GM04503 (cell line): ENCODE measurements at places on chromosomes 3 and 15.

GRCh38 chr15:80059786-80060355, 395 bp downstream of the ZFAND6 start:
- no peak for DNase-seq

DNA sequence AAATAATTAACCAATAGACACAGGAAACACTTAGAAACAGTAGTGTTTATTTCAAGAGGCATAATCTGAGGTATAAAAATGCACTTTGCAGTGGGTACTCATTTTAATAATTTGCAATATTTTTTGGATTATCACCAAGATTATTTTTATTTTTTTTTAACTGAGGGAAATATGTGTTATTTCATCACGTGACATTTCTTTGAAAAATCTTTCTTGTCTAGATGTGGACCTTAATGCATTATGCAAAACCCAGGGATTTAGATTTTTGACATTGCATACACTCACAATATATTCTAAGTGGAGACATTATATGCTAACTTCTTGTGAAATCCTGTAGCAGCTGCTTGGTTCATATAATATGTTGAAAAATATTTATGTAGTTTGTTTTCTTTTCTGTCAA, 260.4 kb upstream of the MEIS2 start:
- DNase-seq: no peak

DNA sequence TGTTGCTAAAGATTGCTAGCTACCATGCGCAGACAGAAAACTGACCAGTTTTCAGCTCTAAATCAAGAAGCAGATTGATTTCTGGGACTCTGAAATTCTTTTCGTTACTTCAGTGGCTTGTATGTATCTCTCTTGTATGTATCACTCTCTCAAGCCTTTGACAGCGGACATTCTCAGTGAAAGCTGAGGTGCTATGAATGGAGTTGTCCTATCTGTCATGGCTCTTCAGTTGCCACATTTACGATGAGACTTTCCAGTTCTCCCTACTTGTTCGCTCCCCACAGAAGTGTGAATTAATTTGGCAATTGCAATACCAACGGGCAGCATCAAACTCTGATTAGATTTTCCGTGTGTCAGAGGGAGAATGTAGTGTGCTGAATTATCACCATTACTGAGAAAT, 432.4 kb downstream of the GRM7 start:
- no peak for DNase-seq

GRCh38 chr3:114867835-114868503, 279.1 kb downstream of the ZBTB20 start:
- DNase-seq: no peak

DNA sequence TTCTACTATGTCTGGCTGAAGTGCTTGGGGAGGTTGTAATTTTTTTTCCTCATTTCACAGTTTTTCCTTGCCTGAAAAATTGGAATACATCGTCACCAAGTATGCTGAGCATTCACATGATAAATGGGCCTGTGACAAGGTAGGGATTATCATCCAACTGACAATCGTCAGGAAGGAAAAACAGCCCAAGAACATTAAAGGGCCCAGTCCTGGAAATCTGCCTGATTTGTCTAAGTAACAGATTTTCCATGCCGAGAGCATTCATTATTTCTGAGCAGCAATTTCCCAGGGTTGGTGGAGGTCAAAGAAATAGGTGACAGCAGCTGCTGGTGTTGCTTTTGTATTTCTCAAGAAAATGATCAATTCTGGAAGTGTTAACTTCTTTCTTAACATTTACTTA, 226.0 kb upstream of the CHRM5 start:
- DNase-seq: peak; percentile 5

DNA sequence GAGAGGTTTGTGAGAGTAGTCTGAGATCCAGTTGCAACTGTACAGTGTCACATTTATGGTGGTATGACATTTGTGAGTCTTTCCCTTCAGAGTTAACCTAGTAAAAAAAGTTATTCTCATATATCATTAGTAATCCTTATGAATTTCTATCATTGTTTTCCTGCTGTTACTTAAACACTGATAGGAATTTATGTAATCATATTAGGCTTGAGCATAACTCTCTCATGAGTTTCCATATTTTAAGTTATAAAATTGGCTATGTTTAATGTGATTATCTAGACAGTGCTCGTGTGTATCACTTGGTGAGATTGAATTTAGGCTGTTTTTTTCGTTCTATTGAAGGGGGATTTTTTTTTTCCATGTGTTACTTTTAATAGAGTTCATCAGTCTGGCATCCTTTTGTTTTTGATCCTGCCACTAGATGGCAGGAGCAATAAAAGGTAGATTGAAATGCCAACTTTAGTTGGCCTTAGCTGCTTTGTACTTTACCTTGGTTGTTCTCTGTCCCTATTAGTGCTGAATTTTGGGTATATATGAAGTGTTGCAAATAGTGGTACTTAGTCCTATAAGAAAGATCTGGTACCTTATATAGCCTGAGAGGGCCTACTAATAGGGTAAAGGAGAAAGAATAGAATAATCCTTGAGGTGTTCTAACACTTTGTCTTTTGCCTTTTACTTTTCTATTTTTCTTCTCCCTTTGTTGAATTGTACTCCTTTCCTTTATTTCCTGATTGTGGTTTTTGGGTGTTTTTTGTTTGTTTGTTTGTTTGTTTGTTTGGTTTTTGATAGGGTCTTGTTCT, 17.9 kb downstream of the STT3B start:
- no peak for DNase-seq

- peak; percentile 82 for DNase-seq
Measured at GRCh38 chr3:58998476-58999117, 51.2 kb downstream of the CFAP20DC start.

- DNase-seq: no peak
Measured at GRCh38 chr15:78438619-78439285, 736 bp downstream of the IREB2 start.

- DNase-seq: no peak
Measured at GRCh38 chr3:27454914-27455313, 29.3 kb downstream of the SLC4A7 start.

DNA sequence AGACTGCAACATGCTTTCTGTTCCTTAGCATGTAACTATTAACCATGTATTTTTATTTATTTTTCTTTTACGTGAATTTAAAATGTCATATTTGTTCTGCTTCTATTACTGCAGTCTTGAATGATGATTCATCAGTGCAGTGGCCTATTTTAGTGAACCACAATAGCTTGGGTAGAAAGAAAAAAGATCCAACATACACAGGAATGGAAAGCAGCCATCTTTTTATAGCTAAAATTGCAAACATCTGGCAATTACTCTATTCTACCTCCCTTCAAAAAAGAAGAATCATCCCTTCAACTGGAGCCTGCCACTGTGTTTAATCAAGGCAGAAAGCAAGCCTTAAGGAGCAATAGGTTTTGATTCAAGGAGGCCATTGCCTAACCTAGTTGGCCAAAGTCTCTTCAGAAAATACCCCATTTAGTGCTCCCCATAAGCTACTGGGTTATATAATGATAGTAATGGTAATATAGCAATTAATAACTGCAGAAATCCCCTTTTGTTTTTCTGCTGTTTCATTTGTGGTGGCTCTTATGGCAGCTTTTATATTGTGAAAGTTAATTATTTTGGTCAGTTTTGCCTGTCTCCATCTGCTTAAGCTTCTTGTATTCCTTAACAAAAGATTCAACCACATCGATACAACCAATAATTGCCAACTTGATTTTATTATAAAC, 267.3 kb downstream of the LPP start:
- DNase-seq: peak; percentile 88

DNA sequence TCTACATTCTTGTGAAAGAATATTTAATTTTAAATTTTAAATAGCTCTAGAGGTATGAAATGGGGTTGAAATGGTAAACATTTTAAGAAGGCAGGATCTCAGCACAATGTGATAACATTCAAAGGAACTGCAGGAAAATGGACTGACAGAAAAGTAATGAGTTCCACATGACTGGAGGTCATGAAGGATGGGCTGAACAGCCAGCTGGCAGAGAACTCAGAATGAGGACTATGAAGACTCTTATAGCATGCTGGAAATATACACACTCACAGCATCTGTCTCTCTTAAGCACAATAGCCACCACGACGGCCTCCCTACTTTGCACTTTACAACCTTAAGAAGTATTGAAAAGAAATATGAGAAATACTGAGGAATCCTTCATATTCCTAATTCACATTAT, 94.7 kb downstream of the TNIK start:
- no peak for DNase-seq

DNA sequence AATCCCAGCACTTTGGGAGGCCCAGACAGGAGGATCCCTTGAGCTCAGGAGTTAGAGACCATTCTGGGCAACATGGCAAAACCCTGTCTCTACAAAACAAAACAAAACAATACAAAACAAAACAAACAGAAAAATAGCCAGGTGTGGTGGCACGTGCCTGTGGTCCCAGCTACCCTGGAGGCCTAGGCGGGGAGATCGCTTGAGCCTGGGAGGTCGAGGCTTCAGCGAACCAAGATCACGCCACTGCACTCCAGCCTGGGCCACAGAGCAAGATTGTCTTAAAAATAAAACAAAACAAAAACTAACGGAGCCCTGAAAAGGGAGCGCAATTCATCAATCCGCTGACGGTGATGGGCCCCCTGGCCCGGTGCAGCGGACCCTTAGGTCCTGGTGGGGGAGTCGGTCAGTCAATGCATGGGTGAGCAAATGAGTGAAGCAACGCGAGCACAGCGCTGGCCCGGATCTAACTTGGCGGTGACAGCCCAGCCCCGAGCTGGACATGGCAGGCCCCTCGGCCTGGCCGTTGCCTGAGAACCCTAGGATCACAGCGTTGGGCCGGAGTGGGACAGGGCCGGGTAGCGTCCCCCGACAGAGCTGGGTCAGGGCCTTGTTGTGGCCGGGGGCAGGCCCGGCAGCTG, 52.4 kb upstream of the BLM start:
- no peak for DNase-seq

- no peak for DNase-seq
Measured at GRCh38 chr3:27591312-27592210, 107.4 kb upstream of the SLC4A7 start.

DNA sequence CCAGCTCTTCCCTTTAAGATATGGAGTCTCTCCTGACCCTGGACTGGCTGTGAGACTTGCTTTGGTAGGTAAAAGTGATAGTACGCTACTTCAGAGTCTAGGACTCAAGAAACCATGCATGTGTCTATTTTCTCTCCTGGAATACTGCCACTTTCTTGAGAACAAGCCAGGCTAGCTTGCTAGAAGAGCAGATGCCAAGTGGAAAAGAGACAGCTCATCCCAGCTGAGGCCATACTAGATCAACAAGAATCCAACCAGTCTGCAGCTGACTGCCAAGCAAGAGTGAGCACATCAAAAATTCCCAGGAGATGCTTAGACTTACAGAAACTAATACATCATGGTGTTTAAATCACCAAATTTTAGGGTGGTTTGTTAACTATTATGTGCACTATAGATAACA, 208.3 kb upstream of the RBMS3 start:
- DNase-seq: peak; percentile 29

- DNase-seq: no peak
Measured at GRCh38 chr3:69161587-69162307, 39.4 kb upstream of the LMOD3 start.

DNA sequence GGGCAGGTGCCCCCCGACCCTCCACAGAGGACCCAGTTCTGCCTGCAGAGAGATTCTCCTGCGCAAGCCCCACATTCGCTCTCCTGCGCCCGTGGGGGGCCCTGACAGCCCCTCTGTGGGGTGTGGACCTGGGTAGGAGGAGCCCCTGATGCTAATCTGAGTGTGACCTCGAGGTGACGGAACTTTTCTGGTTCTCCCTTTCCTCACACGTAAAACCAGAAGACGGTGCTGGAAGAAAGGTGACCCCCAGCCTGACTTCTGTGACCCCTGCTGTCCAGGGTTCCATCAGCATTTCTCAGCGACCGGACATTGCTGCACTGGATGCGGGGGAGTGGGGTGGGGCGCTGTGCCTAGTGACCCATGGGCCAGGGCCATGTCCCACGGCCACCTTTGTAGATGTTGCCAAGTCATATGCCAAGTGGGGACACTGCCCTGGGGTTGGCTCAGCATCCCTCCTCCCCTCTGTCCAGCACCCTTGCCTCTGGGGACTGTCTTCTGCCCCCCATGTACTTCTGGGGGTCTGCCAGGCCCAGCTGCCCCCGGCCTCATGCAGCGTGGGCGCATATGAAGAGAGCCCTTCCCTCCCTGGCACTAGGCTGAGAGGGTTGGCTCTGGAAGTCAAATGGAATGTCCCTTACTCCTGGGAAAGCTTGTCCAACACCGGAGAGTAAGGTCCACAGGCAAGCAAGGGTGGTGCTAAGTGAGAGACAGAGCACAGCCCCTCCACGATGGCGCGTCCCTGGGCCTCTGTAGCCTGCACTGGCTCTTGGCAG, 129.1 kb upstream of the MEF2A start:
- no peak for DNase-seq

DNA sequence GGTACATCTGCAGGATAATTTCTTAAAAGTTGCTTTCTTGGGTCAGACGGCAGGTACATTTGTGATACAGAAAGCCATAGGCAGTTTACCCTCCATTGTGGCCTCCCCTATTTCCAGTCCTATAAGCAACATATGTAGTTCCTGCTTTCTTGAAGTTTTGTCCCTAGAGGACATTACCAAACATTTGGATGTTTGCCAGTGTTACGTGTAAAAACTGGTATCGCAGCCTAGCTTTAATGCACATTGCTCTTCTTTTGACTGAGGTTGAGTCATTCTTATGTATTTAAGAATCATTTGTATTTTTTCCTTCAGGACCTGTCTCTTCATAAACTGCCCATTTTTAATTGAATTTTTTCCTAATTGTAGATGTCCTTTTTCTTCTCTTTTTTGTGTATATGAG, 114.3 kb downstream of the DIPK2A start:
- no peak for DNase-seq

DNA sequence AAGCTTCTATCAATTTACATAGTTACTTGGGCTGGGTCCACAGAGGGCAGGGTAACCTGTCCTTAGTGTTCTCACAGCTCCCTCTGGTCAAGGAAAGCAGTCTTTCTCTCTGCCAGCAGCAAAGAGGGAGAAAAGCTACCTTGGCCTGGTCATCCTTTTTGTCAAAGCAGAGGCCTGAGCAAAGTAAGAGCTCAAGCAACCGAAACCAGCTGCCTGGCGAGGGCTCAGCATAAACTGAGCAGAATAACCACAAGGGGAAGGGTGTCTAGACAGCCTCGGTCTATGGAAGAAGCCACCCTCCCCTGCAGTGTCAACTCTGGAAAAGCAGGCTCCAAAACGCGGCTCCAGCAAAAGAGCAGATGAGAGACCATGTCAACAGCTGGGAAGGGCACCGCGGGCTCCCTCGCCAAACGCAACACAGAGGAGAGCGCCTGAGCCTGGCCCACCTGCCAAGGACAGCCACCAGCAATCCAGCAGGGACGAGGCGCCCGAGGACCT, 17.4 kb downstream of the LRIG1 start:
- DNase-seq: no peak

- no peak for DNase-seq
Measured at GRCh38 chr15:55800216-55800615, 57.3 kb upstream of the PRTG start.

GRCh38 chr15:73482166-73482565, 39.2 kb downstream of the REC114 start:
- no peak for DNase-seq

- DNase-seq: peak; percentile 1
Measured at GRCh38 chr3:119034256-119035013, at the start of gene IGSF11. Gene IGSF11 (minus strand): TSS chr3:119034846. CDS start chr3:119034582, 264 bp downstream.

- DNase-seq: no peak
Measured at GRCh38 chr15:41096178-41096577, 19.9 kb downstream of the INO80 start.
